ENCODE measurements at places on chromosomes 1 and 21. TPM values are rescaled to one million over a fixed set of nuclear protein-coding genes. Genes with fewer than 3 reads are reported as not detected.

DNA sequence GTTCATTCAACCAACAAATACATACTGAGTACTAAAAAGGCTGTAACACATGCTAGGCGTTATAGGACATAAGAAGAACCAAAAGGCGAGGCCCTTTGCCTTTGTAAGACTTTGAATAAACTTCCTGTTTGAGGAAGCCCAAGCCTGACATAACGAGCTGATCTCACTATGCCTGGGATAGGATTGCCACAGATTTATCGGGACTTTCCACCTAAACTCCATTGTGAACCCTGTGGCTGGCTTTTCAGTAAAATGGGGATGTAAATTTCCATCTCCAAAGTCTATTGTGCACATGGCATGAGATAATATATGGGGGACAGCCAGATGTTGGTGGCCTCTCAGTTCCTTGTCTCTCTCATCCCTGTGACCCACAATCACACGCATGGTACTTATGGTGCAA lies 41.9 kb downstream of the LMO4 start:
- no peak for DNase-seq

DNA sequence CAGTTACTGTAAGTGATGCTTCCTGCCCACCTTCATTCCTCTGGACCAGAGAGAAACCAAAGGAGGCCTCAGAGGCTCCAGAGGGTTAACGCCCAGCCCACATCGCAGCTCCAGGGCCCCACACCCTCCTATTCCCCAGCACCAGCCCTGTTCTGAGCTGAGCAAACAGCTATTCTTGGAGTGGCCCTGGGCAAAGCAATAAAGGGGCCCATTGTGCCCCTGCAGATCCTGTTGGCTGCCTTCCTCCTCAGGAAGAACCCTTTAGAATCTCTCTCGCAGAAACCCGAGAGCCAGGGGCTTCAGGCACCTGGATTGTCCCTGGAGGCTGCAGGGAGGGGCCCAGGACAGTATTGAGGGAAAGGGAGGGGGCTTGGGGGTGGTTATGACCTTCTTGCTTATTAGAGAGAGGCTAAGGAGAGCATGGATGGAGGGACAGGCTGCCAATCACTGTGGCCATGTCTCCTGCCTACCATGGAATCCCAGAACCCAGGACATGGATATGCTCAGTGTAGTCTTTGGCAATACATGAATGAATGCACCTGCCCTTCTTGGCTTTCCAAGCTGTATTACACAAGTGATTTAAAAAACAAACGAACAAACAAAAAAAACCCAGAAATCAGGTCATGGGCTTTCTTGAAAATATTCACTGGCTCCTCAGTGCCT lies 9.2 kb downstream of the PADI2 start:
- no peak for DNase-seq

DNA sequence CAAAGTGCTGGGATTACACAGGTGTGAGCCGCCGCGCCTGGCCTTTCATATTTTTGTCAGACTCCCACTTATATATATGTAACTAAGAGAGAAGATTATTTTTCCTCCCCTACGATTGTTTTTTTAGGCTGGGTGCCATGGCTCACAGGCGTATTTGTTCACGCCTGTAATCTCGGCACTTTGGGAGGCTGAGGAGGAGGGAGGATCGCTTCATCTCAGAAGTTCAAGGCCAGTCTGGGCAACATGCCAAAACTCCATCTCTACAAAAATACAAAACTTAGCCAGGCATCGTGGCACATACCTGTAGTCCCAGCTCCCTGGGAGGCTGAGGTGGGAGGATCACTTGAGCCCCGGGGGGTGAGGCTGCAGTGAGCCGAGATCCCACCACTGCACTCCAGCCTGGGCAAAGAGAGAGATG lies 23.9 kb upstream of the ITLN2 start:
- DNase-seq, result no peak

GRCh38 chr1:234975122-234975940 lies 153.3 kb downstream of the TOMM20 start:
- no peak for DNase-seq

Gene BLACAT1
- 5.2 TPM for total RNA-seq

Gene KIF14
- 20.7 TPM for total RNA-seq

DNA sequence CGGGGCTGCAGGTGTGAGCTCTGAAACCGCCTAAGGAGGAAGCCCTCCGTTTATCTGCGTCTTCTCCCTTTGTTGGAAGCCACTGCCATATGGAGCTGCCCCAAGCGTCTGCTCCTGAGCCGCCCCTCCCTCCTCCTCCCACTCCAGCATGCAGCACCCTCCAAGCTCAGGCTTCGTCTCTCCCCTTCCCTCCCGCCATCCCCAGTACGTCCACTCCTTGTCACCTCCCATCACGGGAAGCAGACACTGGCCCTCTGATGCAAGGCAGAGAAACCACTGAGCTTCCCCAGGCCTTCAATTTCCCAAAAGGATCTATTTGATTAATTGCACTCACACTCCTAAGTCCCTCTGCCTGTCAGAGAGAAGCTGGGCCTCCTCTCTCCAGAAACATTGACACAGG lies 52.5 kb downstream of the NFASC start:
- peak; percentile 33 for DNase-seq

Gene USF1
- total RNA-seq, result 57.8 TPM

Measured in WTC11 (cell line).